ENCODE measurements at places on chromosomes 7 and 10.

DNA sequence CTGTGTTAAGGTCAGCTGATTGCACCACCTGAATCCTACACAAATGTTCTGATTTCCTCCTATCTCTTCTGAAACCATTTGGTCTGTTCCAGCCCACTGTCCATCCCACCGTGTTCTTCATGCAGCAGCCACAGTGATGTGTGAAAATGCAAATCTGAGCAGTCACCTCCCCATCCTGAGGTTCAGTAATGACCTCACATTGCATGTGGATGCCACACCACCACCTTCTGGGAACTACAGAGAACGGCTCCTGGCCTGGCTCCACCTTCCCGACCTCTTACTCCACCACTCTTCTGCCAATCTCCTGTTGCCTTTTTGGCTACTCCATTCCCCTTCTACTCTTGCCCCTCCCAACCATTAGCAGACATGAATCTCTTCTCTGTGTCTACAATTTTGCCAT is 244.4 kb downstream of the TNS3 start:
- DNase-seq: no peak

GRCh38 chr10:22988581-22989360 is 60.9 kb downstream of the ARMC3 start:
- peak; percentile 13 for DNase-seq

- DNase-seq: peak; percentile 63
Observed at GRCh38 chr10:124992462-124993344, 50.8 kb downstream of the ZRANB1 start.

DNA sequence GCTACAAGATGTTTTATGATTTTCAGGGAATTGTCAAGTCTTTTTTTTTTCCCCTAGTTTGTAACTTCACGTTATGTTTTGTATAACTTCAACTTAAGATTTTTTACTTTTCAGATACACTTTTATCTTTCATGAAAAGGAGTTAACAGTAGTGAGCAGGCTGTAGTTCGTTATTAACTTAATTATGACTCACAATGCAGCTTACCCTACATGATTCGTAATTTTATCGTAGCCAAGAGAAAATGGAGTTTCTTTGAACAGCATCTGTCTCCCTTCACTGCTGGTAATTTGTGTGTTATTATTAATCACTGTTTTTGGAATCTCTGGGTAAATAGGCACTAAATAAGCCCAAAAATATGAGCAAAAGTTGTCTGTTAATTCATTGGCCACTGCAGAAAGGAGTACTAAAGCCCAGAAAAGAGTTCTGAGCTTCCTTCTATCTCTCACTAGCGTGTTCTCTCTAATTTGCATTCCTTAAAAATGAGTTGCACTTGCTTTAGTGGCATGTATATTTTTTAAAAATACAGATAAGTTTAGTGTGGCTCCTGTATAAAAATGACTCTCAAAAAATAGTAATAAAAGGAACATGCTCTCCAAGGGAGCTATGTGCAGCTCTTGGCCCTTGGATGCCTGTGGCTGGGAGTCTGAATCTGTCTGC is 36.1 kb downstream of the RALA start:
- DNase-seq: no peak

GRCh38 chr7:139949629-139950028 is 113.1 kb downstream of the PARP12 start:
- no peak for DNase-seq

DNA sequence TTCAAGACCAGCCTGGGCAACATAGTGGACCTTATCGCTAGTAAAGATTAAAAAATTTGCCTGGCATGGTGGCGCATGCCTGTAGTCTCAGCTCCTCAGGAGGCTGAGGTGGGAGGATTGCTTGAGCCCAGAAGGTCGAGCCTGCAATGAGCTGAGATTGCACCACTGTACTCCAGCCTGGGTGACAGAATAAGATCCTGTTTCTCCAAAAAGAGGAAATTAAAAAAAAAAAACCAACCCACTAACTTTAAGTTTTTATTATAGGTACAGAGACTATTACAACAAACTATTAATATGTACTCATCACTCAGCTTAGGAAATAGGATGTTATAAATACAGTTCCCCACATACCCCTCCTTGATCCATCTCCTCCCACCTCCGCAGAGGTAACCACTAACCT is 30.2 kb downstream of the DHTKD1 start:
- DNase-seq: no peak

DNA sequence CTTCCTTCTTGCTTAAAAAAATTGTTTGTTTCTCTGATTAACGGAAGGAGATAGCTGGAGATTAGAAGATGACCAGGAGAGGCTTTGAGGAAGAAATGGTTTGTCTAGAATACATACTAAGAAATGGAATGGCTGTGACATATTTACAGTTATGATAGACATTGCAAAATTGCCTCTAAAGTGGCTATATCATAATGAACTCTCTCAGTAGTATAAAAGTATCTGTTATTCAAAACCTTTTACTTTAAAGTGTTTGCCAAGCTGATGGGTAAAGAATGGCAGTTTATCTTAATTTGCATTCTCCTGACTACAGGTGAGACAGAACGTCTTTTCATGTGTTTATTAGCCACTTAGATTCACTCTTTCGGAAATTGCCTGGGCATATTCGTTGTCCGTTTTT is 28.7 kb downstream of the LRGUK start:
- no peak for DNase-seq

- DNase-seq: no peak
Observed at GRCh38 chr7:46484906-46485305, 563.8 kb upstream of the IGFBP3 start.

GRCh38 chr10:110502851-110503301 is 5.2 kb downstream of the DUSP5 start:
- DNase-seq: peak; percentile 36

- no peak for DNase-seq
Observed at GRCh38 chr10:85649461-85649860, 717.1 kb downstream of the GRID1 start.

GRCh38 chr7:29109899-29110298 is 36.4 kb downstream of the CPVL start:
- DNase-seq: no peak

DNA sequence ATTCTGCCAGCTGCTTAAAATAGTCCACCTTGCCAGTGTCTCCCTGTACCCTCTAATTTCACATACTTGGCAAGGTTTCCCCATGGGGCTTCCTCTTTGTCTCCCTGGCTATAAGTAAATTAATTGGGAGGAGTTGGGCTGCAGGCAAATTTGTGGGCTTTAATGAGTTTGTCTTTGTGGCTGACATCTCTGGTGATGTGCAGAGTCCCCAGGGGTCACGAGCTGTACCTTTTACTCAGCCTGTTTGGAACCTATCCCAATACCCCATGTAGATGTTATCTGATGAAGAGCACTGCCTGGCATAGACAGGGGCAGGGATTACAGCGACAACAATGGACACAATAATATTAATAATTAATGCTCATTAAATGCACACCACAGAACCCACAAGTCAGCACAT is 132.5 kb downstream of the SLIT1 start:
- no peak for DNase-seq

DNA sequence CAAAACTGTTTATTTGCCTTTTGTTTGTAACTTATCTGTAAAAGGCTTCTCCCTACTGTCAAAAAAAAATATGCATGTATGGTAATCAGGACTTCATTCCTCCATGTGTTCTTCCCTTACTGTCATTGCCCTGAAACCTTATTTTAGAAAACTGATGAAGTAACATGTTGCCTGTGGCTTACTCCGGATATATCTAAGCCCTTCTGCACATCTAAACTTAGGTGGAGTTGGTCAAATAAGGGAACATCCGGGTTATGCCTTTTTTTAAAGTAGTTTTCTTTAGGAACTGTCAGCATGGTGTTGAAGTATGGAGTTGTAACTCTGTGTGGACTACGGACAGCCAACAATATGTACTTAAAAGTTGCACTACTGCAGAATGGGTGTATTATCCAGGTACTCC is 6.2 kb downstream of the SAR1A start:
- no peak for DNase-seq

DNA sequence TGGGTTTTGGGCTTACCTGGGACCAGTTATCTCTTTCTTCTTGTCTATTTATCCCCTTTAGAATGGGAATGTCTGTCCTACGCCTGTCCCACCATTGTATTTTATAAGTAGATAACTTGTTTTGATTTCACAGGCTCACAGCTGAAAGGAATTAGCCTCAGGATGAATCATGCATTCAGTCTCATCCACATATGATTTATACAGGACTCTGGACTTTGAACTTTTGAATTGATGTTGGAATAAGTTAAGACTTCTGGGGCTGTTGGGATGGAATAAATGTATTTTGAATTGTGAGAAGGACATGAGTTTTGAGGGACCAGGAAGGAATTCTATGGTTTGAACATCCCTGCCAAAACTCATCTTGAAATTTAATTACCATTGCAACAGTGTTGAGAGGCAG is 112.6 kb downstream of the AMPH start:
- no peak for DNase-seq

DNA sequence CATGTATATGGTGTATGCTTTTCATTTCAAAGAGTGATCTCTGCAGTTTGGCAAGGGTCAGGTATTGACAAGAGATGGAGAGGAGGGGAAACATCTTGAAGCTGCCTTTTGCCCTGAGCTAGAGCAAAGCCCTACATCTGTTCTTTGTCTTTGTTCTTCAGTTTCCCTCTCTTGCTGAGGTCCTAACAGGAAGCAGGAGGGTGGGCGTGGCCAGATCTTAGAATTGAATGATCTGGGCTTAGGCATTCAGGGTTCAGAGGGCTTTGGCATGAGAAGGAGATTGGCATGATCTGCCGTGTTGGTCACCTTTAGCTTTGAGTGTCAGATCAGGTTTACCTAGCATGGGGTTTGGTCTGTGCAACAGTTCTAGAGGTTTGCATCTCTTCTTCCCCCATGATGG is 41.3 kb downstream of the LRMDA start:
- DNase-seq: no peak

All from C1 segment of cervical spinal cord (tissue), 14 donors.